ENCODE measurements at places on chromosomes 5 and 9.

DNA sequence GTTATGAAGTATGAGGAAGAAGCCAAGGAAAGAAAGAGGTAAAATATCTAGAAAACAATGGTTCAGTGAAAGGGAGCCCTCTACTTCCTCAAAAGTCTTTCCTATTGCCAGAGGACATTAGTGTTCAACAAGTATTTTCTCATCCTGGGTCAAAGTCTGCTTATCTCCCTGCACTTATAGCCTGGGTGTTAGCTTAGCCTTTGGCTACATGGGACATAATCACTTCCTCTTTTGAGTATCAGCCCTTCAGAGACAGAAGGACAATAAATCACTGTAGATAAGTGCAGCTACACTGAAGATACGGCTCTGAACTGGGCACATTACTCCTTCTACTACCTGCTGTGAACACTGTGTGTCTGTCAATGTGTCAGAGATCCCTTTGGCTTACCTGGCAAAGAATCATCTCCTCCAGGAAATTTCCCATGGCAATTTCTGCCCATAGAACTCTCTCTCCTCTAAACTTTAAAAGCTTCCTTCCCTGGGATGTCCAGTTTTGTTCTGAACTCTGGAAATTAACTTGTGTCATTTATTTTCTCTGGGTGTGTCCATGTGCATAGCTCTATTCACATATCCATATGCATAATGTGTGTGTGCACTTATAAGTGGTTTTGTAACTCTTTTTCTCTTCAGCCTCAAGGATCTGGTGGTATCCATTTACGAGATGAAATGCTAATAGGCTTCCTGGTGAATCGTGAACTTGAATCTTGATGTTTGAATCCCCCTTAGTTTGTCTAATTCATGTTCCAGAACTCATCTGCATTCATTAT is 30.0 kb upstream of the RECK start:
- DNase-seq, result no peak

DNA sequence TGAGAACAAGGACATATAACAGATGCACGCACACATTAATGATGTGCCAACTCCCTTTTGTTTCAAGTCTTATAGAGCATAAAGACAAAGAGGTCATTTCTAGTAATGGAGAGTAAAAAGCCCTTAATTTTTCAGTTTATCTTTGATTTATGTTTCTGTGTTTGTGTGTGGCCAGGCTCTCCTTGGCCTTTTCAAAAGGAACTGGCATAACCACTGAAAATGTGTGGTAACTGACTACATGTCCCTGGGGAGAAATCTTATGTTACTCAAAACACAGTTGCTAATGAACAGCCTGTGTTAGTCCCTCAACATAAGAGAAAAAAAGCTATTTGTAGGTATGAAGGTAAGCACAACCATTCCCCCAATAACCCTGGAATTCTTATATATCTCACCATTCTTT is 47.6 kb upstream of the SHOC1 start:
- DNase-seq, result no peak

DNA sequence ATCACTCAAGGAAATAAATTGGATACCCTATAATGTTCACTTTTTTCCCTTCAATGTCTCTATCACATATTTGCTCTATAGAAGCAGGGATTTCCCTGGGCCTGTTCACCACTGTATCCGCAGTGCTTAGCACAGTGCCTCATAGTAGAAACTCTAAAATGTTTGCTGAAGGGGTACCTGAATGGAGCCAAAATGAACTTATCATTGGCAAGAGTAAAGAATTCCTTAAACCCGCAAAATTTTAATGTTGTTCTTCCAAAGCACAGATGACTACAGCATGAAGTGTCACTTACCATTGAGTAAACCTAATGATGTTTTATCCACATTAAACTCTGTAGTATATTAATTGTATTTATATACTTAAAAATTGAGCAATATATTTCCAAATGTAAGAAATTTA is 96.1 kb downstream of the JAKMIP2 start:
- DNase-seq, result no peak

GRCh38 chr5:144950996-144951395 is 780.3 kb downstream of the KCTD16 start:
- DNase-seq, result no peak

DNA sequence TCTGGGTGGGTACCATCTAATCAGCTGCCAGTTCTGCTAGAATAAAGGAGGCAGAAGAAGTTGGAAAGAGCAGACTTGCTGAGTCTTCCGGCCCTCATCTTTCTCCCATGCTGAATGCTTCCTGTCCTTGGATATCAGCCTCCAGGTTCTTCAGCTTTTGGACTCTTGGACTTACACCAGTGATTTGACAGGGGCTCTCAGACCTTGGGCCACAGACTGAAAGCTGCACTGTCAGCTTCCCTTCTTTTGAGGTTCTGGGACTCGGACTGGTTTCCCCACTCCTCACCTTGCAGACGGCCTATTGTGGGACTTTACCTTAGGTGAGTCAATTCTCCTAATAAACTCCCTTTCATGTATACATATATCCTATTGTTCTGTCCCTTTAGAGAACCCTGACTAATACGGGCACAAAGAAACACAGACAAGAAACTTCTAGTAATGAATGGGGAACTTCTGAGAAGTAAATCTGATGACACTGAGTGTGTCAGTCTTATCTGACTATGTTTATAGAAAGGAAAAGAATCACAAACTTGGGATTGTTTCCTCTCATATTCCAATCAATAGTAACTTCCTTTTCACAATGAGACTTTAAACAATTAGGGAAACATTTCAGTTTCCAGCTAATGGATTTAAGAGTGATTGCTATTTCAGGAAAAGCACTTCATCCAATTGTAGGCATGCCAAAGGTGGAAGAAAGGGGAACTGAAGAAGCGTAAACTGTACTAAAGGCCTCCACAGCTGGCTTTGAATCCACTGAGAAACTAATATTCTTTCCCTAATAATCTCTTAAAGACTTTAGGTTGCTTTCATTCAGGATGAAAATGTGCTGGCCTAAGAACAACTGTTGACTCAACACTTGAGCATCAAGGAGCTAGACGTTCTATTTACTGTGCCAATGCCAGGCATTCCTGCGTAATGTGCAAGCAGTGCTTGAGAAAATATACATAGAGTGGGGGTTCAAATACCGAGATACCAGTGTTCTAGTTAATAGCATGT is 127.9 kb upstream of the PTGER4 start:
- no peak for DNase-seq

DNA sequence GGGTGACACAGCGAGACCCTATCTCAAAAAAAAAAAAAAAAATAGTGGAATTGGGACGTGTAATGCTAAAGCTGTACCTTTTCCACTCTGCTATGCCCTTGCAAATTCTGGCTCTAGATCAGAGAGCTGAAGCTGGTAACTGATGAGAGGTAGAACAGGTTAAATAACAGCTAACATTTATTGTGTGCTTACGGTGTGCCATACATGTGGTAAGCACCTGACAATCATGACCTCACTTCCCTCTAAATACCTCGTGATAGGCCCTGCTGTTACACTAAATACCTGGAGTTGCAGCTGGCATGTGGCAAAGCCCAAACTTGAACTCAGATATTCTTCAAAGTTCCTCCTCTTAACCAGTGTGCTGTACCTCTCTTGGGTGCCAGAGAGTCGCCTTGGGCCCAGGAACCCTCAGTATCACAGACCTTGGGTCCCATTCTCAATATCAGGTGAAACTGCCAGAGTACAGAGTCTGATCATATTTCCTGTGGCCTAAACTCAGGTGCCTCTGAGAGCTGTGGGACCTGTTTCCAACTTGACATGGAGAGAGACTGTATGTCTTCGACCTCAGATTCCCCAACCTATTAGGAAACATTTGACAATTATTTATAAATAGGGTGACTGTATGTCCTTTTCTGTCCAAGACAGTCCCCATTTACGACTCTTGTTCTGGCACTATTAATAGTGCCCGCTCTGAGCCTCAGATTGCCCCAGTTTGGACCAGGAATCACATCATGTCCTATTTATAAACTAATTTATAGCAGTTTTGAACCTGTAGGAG is 4.8 kb downstream of the ARL10 start:
- DNase-seq, result no peak

GRCh38 chr5:5404381-5404780 is 18.1 kb upstream of the ICE1 start:
- no peak for DNase-seq

DNA sequence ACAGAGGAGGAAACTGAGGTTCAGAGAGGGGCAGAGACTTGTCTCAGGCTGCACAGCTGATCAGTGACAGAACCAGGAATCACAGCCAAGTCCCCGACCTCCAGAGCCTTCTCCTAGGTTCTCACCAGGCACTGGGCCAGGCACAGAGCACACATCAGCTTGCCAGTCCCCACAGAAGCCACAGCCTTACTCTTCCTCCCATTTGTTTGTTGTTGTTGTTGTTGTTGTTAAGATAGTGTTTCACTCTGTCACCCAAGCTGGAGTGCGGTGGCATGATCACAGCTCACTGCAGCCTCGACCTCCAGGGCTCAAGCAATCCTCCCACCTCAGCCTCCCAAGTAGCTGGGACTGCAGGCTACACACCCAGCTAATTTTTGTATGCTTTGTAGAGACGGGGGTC is 41.4 kb downstream of the NAIF1 start:
- no peak for DNase-seq

Measured in nucleus accumbens (tissue), 56 donors.